Activated CD4-positive, alpha-beta memory T cell treated with anti-CD3 and anti-CD28 coated beads for 36 hours (primary cell): ENCODE measurements at places on chromosomes 7 and 10.

DNA sequence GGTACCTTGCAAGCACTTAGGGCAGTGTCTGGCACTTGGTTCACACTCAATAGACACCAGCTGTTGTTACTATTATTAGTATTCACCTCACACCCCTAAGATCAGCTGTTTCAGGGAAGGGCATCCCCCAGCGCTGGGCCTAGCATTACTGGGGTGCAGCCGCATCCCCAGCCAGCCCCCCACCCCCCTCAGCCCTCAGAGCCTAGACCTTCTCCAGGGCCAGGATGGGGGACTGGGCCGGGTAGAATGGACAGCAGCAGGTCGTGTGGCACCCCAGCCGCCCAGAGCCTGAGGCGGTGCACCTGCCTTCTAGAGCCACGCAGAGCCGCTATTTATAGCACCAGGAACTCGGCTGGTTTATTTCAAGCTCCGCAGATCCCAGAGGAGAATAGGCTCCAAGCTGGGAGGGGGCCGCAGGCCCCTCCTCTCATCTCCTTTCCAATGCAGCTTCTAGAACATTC lies 60.5 kb downstream of the GTF2IRD1 start:
- no peaks in the 10 kb centered on the region for H3K27me3 ChIP-seq
- H3K27ac ChIP-seq = no peak overlapping the region
- H3K4me3 ChIP-seq = no peak overlapping the region
- H3K36me3 ChIP-seq = no peaks in the 10 kb centered on the region

DNA sequence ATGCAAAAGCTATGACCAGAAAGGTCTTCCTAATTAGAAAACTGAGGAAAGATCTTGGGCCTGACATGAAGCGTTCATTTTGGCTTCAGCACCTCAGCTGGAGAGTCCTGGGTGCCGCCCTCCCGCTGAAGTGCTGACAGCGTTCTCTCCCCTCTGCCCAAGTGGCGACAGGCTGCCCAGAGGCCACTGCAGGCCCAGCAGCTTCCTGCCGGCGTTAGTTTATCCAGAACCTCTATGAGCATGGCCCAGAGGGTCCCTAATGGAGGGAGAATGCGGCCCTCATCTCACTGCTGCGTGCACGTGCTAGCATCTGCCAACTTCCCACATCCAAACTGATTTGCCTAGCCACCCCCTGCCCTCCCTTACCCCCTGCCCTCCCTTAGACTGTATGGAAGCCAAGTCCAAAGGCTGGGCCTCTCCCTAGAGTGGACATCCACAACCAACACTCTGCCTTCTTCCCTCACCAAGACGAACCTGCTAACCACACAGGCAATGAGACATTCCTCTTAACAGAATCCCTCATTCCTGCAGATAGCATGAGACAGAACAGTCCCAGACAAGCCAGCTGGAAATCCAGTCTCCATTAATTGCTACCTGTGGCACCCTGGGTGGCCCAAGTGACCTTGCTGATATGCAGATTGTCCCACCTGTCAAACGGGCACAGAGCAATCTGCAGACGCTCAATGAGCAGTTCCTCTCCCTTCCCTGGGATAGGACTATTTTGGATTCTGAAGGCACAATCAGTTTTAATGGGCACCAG lies 108.4 kb downstream of the C10orf90 start:
- H3K27me3 ChIP-seq = no peaks in the 10 kb centered on the region
- H3K4me3 ChIP-seq = no peak overlapping the region
- no peaks in the 10 kb centered on the region for H3K4me1 ChIP-seq
- no peak overlapping the region for H3K27ac ChIP-seq

DNA sequence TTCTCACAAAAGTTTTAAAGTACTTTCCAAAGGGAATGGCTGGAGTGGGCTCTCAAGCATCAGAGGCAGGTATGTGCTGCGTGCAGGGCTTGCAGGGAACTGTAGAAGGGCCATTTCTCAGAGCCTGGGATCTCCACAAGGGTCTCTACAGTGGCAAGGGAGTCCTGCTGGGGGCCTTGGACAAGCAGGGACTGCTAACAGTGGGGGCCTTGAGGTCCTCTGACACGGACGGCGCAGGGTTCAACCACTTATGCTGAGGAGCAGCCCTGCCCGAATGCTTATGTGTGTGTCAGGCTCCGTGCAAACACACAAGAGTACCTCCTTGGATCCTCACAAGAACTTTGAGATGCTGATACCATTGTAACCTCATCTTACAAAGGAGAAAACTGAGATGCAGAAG lies 342.1 kb upstream of the COBL start:
- H3K36me3 ChIP-seq = no peaks in the 10 kb centered on the region
- no peak overlapping the region for H3K27ac ChIP-seq
- DNase-seq = no peak
- H3K27me3 ChIP-seq = no peaks in the 10 kb centered on the region
- H3K4me3 ChIP-seq = no peak overlapping the region

GRCh38 chr7:57400531-57401155 lies 49.3 kb upstream of the ZNF716 start:
- H3K27me3 ChIP-seq = no peaks in the 10 kb centered on the region
- no peaks in the 10 kb centered on the region for H3K4me1 ChIP-seq
- no peak for DNase-seq
- no peak overlapping the region for H3K4me3 ChIP-seq
- no peaks in the 10 kb centered on the region for H3K36me3 ChIP-seq

GRCh38 chr7:91694351-91694841 lies 186.1 kb downstream of the MTERF1 start:
- H3K36me3 ChIP-seq = peaks cover 2% of the 10 kb centered on the region
- no peak for DNase-seq
- H3K4me1 ChIP-seq = no peaks in the 10 kb centered on the region
- no peak overlapping the region for H3K4me3 ChIP-seq
- H3K27me3 ChIP-seq = no peaks in the 10 kb centered on the region

GRCh38 chr7:45146531-45147379 lies 10.8 kb upstream of the RAMP3 start:
- H3K4me3 ChIP-seq = no peak overlapping the region
- H3K4me1 ChIP-seq = no peaks in the 10 kb centered on the region
- H3K36me3 ChIP-seq = no peaks in the 10 kb centered on the region
